ENCODE measurements at places on chromosomes 7 and 10.

DNA sequence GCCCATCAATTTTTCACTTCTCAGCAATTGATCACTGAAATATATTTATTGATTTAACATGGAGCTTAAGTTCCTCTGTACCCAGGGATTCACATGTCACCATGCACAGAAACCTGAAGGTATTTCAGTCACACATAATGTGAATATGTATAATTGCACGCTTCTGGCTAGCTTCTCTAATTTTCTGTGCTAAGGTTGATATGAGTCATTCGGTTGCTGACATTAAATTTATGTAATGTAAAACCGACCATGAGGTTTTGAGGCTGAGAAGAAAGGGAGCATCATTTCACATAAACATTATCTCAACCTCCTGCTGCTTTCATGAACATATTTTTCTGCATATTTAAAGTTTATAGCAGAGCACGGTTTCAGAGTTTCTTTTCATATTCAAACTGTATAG is 381.0 kb upstream of the TPK1 start:
- no peak for DNase-seq

DNA sequence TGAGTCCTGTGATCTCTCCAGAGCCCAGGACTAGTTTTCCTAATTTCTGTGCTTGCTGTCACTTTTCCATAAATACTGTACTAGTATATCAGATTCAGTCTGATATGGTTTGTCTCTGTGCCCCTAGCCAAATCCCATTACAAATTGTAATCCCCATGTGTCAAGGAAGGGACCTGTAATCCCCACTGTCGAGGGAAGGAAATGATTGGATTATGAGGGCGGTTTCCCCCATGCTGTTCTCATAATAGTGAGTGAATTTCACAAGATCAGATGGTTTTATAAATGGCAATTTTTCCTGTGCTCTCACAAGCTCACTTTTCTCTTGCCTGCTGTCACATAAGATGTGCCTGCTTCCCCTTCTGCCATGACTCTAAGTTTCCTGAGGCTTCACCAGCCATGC is 54.8 kb upstream of the IFRD1 start:
- DNase-seq = no peak

- no peak for DNase-seq
Measured at GRCh38 chr10:132906106-132906505, 36.3 kb downstream of the CFAP46 start.

GRCh38 chr7:115410972-115411686 is 489.2 kb downstream of the MDFIC start:
- no peak for DNase-seq

DNA sequence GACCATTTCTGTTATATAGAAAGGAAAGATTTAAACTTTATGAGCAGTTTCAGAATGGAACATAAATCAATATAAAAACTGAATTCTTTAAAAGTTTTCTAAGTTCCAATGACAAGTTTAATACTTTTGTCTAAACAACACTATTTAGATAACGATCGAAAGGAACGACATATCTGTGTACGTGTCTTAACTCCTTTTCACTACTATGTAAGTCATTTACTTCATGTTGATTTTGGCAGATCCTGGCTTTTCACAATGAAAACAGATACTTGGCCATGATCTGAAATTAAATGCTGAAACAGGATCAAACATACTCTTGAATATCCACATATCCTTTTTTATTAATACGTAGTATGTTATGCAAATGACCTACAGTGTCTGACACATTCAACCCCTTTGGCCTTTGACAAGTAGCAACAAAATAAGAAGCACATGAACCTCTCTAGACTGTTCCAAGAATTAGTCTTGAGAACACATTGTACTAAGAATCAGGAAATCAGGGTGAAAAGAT is 41.9 kb downstream of the RNLS start:
- no peak for DNase-seq

DNA sequence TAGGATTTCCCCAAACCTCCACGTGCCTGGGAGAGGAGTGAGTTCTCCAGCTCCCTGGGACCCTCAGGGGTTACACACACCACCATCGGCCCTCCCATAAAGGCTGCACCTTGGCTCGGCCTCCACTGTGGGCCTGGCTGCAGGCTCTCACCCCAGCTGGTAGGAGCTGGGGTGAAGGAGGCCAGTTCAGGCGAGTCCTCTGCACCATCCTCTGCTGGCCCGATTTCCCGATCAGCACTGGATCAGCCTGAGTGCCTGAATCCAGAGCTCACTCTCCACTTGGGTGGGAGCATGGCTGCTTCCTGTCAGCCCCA is 115.1 kb upstream of the RET start:
- DNase-seq = no peak

DNA sequence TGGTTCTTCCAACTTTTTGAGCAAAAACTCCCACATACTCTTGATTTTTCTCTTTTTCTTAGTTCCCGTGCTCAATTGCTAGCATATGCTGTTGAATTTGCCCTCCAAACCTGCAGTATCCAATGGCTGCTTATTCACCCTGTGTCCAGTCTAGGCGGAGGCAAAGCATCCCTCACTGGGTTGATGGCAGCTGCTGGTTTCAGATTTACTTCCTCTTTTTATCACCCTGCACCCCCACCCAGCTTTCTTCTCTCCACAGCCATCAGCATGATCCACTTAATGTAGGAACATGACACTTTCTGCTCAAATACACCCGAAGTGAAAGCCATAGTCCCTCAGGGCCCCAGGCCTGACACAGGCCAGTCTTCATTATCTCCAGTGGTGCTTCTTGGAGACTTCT is 87.6 kb upstream of the ADARB2 start:
- no peak for DNase-seq

DNA sequence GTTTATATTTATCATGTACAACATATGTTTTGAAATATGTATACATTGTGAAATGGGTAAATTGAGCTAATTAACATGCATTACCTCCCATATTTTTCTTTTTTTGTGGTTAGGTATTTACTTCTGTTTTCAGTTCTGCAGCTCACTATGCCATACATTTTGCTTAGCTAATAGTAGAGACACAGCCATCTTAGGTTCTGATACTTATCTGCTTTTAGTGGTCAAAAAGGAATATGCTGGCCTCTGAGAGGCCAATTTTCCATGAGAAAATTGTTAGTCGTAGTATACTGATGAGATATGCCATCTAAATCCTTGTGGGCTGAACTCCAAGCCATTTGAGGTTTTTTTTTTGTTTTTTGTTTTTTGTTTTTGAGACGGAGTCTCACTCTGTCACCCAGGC is 31.0 kb downstream of the SGPL1 start:
- no peak for DNase-seq
